NCI-H2081 (cell line): ENCODE measurements at places on chromosomes 1 and 21.

GRCh38 chr1:93662481-93663207 lies 19.0 kb downstream of the BCAR3 start:
- no peak for DNase-seq

- no peak for DNase-seq
Measured at GRCh38 chr21:44568667-44569556, 4.6 kb upstream of the KRTAP10-4 start.

DNA sequence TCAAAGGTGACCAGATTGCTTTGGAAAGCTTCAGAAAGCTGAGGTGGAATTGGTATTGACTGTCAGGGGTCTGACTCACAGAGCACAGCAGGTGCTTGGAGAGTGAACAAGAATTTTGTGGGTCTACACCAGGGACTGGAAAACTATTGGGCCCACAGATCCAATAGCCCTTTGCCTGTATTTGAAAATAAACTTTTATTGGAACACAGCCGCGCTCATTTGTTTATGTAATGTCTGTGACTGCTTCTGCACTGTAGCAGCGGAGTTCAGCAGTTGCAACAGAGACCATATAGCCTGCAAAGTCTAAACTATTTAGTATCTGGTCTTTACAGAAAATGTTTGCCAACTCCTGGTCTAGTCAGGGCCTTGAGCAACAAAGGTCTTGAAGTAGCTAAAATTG lies 315.6 kb downstream of the NFIA start:
- no peak for DNase-seq

DNA sequence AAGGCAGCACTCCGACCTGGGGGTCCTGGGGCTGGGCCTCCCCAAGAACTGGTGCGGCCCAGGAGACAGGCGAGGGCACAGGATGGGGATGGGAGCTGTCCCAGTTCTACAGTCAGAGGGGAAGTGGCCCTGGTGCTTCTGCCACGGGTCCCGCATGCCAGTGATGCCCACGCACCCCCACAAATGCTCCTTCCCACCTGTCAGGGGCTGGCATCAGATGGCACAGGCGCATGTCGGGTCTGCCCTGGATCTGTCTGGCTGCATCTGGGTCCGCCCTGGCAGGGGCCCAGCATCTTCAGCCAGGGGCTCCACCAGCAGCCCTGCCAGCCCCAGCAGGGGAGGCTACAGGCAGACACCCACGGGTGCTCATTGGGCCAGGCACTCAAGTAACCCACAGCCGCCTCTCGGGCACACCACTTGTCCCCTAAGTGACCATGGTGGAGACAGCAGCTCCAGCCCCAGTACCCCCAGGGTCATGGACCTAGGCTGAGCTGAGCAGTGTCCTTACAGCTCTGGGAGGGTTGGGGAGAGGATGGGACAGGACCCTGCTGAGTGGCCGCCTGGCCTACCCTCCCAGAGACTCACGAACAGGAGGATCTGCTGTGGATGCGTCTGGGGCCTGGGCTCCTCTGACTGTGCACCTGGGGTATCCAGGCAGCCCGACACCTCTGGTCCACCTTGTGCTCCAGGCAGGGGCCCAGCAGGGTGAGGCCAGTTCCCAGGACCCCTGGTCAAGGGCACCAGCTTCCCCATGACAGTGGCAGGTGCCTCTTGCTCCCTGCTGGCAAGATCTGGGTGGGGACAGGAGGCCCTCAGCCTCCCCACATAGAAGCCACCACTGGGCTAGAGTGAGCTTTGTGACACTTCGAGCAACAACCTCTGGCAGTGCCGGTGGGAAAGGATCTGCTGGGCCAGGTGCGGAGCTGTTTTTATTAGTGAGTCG lies 5.4 kb downstream of the SMIM1 start:
- no peak for DNase-seq

DNA sequence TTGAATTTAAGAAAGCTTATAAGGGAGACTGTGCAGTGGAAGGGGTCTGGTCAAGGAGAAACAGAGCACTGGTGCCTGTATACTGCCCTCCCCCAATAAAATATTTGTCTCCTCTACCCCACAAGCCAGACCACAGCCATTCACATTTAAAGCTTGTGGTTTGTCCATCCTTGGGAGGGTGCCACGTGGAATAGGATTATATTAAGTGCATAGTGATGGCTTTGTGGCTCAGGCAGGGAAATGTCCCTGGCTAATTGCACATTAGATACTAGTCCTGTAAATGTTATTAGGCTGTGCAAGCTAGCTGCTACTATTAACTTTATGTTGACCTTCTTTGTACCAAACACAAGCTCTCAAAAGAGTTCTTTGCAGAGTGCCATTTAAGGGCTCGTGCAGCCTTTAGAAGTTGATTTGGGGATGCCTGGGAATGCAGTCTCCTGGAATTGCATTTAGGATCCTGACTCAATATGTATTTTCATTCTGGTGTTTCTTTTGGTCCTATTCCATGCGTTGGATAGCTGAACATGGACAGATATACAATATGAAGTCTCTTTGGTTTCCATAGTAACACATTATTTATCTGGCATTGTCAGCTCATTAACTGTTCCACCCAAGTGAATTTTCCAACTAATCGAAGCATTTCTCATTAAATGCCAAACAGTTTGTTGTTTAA lies 210.6 kb downstream of the ROR1 start:
- no peak for DNase-seq

DNA sequence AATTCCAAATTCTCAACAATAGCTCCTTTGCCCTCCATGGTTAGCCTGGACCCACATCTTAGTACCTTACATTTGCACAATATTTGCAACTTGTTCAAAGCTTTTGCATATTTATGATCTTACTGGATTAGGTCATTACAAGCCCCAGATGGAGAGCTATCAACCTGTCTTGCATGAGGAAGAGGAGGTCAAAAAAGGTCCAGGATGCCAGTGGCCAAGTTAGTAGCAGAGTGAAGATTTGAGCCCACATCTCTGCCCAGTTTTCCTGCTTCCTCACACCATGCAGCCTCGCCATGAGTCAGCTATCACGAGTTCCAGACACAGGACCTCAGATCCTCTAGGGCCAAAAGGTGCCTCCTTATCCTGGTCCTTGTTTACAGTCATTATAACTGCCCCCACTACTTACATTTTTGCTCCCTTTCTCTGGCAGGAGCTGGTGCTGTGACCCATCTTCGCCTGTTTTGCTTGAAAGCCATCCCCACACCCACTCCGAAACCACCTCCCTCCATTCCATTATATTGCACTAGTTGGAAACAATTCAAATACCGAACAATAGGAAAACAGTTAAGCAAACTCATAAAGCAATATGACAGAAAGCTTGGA lies 5.0 kb upstream of the AHCYL1 start:
- no peak for DNase-seq

DNA sequence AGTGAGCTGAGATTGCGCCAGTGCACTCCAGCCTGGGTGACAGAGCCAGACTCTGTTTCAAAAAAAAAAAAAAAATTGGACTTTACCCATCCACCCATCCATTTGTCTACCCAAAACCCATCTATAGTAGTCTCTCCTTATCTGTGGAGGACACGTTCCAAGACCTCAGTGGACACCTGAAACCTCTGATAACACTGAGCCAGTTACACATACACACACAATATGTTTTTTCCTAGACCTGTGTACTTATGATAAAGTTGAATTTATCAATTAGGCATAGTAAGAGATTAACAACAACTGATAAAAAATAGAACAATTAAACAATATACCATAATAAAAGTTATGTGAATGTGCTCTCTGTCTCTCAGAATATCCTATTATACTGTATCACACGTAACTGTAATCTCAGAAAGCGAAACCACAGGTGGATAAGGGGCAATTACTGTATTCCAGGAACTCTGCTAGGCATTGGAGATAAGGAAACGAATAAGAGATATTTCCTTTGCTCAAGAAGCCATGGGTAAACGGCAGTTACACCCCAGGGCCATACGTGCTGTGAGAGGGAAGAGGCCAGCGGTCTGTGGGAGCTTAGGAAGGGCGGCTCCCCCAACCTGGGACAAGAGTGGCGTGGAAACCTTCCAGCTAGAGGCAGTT lies 84.2 kb upstream of the DISP3 start:
- DNase-seq = no peak
